OCI-M1 (cell line): ENCODE measurements at places on chromosomes 16 and 17.

GRCh38 chr16:24550295-24550694 lies 10.9 kb downstream of the RBBP6 start:
- no peak for DNase-seq

GRCh38 chr17:49494986-49495841 lies at the start of gene NGFR:
Gene NGFR (plus strand): TSS chr17:49495293. CDS start chr17:49495418, 125 bp downstream.
- DNase-seq: peak; percentile 44

- DNase-seq: no peak
Observed at GRCh38 chr17:1643293-1643998, 2.1 kb downstream of the SCARF1 start.

- no peak for DNase-seq
Observed at GRCh38 chr17:72005332-72006163, 115.3 kb upstream of the SOX9 start.

- no peak for DNase-seq
Observed at GRCh38 chr17:76085731-76086366, 6.9 kb downstream of the ZACN start.

DNA sequence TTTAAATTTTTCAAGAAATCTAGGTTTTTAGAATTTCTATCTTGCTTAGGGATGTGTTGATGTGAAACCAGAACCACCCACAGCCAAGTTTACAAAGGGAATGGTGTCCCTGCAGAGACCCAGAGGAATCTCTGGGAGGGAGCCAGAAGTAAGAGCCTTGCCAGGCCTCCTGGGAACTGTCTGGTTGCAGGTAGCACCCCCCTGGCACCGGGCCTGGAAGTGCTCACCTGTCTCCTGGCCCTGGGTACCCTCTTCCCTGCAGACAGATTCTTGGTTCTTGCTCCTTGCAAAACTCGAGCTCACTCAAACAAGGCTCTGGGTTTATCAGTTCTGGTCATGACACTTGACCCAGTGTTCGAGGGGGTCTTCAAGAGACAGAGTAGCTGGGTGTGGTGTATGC lies 24.6 kb upstream of the ZFP90 start:
- DNase-seq: no peak

- DNase-seq: peak; percentile 19
Observed at GRCh38 chr17:18246880-18247612, 11.5 kb downstream of the FLII start.

- no peak for DNase-seq
Observed at GRCh38 chr16:459761-460160, 34.3 kb downstream of the RAB11FIP3 start.

GRCh38 chr16:13921328-13921727 lies 1.4 kb downstream of the ERCC4 start:
- DNase-seq: no peak

- no peak for DNase-seq
Observed at GRCh38 chr17:49730078-49730784, 22.5 kb upstream of the SLC35B1 start.

DNA sequence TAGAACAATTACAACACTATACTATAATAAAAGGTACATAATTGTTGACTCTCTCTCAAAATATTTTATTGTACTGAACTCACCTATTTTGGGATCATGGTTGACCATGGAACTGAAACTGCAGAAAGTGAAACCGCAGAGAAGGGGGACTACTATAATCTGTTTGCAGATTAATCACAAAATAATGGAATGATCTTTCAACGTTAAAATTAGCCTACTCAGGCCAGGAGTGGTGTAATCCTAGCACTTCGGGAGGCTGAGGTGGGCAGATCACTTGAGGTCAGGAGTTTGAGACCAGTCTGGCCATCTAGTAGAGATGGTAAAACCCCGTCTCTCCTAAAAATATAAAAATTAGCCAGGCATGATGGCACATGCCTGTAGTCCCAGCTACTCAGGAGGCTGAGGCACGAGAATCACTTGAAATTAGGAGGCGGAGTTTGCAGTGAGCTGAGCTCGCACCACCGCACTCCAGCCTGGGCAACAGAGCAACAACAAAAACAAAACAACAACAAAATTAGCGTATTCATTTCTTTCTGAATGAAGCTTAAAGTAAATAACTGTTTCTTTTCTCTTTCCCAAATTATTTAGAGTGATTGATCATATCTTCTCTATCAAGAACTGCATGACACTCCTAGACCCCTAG lies 45.6 kb downstream of the IKZF3 start:
- no peak for DNase-seq

GRCh38 chr16:82373976-82374375 lies 204.0 kb upstream of the MPHOSPH6 start:
- DNase-seq: no peak

- DNase-seq: no peak
Observed at GRCh38 chr17:65131240-65131639, 5.9 kb upstream of the RGS9 start.

- peak; percentile 61 for DNase-seq
Observed at GRCh38 chr16:65278874-65279273, 157.0 kb upstream of the CDH11 start.

DNA sequence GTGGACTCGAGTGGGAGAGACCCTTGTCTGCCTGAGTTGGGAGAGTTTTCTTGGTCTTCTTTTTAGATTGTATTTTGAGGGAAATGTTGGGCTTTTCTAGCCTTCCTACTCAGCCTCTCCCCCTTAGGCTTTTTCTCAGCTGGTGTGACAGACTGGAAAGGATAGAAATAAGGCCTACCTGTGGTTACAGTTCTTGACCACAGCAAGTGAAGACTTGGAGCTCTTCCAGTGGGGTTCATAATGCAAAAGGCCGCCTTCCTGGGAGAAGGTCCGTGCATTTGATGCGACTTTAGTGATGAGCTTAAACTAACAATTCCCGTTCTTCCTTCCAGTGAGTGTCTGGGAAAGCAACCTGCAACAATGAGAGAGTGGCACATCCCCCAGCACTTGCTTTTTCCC lies 56.8 kb downstream of the B9D1 start:
- DNase-seq: peak; percentile 49

DNA sequence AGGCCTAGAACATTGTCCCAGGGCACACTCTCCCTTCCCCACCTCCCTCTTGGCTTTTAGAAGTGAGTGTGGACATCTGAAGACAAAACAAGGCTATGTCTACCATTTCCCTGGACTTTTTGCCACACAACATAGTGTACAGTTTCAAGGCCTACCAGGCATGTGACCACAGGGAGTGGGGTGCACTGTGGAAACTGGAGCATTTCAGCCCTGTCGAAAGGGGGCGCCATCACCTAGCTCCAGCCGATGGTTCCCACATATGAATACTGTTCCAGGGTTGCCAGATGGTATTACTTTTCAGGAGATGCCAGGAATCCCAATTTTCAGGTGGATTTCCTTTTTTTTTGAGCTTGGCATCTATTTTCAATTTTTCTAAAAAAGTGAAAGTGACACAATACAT lies 140.7 kb downstream of the KATNIP start:
- peak; percentile 67 for DNase-seq

DNA sequence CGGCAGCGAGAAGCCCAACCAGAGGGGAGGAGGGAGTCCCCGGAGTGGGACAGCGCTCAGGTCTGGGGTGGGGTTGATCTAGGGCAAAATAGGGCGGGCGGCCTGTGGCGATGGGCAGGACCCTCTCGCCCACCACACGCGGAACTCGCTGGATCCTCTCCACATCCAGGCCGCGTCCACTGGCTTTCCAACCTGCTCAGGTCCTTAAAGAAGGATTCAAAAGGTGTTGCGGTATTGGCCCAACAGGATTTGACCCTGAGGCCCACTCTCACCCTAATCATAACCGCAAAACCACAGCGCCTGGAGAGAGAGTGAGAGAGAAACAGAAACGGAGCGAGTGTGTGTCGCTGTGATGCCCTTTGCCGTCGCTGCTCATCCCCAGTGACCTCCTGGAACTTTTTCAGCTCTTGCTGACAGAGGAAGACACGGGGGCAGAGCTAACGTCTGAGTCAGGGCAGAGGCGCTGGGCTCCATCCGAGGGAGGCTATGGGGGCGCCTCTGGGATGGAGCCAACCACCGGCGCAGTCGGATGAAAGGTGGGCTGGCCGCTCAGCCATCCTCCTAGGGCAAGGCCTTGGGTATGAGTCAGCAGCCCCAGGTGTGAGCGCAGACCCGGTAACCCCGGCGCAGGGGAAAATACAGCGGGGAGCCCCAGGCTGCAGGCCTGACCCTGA lies 16.7 kb upstream of the OR1F1 start:
- peak; percentile 69 for DNase-seq
